GF-D8 (cell line): ENCODE measurements at places on chromosomes 3 and 15.
A peak's percentile ranks its signal among the peaks of the same experiment; 100 is the strongest.

- no peak for DNase-seq
These were observed 67.2 kb downstream of the MYO9A start for GRCh38 chr15:72050700-72051099.

DNA sequence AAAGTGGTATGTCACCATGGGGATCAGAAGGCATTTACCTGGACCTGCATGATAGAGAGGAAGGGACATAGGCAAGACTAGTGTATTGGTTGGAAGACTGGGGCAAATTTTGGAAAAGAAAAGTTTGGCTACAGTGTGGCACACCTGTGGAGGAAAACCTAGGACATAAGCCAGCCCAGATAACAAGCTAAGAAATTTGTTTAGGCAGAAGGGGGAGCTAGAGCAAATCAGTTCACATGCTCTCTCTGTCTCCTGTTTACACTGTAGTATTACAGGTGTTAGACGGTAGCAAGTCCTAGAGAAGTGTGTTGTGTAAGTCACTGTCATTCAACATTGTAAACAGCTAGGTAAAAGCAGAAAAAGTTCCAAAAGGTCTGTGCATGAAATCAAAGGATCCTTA is 11.9 kb upstream of the ALDH1A2 start:
- DNase-seq: no peak

- no peak for DNase-seq
These were observed 22.6 kb upstream of the SLC7A14 start for GRCh38 chr3:170608475-170608874.

GRCh38 chr3:40152482-40153133 is 156.9 kb upstream of the EIF1B start:
- DNase-seq: no peak

- DNase-seq: no peak
These were observed 65.3 kb downstream of the MOBP start for GRCh38 chr3:39532777-39533176.

GRCh38 chr15:23686466-23687142 is 501 bp downstream of the NDN start:
- no peak for DNase-seq

DNA sequence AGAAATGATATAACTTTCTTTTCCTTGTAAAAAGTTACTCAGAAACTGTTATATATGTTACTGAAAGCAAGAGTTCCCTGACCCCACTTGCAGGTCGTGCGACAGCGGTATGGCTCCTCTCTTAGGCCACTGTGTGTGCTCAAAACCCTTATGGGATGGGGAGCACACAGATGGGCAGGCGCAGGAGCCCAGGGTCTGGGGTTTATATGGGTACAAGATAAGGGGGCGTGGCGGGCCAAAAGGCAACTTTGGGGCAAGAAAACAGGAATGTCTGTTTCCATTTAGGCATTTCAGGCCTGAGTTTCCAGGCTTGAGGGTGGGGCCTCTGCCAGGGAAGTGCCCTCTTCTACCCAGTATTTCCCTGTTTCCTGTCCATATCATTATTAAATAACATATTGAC is 736.5 kb downstream of the VGLL3 start:
- no peak for DNase-seq

GRCh38 chr15:36924034-36924433 is 176.3 kb downstream of the MEIS2 start:
- no peak for DNase-seq

DNA sequence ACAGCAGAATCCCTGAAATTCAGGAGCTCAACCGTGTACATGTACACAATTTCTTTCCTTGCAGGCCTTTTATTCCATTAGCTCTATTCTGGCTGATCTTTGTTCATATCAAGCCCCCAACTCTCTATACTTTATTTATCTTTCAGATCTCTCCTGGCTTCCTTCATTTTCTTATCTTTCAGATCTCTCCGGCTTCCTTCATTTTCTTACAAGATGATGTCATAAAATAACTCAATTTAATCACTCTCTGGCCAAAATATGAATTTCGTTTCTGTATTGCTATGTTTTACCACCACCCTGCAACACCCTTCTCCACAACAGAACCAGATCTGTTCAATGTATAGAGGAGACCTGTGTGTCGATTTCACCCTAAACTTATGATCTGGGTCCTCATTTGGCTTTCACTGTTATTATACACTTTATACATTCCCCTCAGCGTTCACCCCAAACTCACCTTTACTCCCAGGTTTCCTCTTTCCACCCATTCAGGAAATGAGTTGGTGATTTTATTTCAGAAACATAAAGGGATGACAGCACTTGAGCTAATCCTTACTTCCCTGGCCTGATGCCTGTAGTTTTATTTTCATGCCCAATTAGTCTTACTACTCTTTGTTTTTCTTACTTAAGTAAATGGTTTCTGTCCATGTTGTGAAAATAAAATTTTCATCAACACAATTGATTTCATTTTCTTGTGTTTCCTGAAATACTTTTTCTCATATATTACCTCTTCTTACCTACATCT is 195.5 kb downstream of the BCHE start:
- DNase-seq: no peak

- DNase-seq: no peak
These were observed 325.4 kb upstream of the AGTR1 start for GRCh38 chr3:148372206-148372875.

GRCh38 chr3:113695786-113696645 is at the start of gene USF3:
Gene USF3 (minus strand): TSS chr3:113696642. CDS start chr3:113674878, 21,764 bp downstream.
- peak; percentile 34 for DNase-seq

GRCh38 chr3:186241910-186242821 is 119.9 kb downstream of the DGKG start:
- peak; percentile 73 for DNase-seq

GRCh38 chr3:181974198-181974597 is 262.5 kb downstream of the SOX2 start:
- DNase-seq: no peak

- DNase-seq: peak; percentile 88
These were observed 1.5 kb upstream of the PPM1M start for GRCh38 chr3:52243791-52244628.

DNA sequence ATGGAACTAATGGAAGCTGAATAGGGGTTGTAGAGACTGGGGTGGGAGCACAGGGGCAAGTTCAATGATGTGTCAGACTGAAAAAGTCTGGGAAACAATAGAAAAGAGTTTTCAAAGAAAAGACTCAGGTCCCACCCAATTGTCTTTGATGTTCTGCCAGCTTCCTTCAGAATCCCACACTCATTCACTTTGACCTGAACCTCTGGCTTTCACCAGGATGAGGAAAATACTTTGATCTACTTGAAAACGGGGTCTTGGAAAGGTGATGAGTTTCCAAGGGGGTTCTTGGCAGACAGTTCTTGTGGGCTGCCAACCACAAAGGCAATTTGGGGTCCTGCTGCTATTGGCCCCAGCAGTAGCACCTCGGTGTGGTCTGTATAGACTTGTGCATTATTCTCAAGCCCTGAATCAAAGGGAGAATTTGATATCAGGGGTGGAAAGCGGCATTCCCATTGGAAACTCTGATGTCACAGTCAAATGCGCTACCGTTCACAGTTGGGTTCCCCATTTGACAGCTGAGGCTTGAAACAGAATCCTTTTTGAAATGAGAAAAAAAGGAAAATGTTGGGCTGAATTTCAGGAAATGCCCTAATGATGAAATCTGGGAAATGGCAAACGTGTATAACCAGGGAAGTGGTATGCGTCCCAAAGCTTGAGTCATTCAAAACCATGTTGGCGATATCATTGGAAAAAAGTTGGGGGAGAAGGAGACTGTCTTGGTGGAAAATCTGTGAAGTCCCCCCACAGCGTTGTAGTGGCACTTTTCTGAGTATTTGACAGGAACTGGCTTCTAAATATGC is 229.2 kb upstream of the LRTM1 start:
- DNase-seq: no peak

GRCh38 chr3:71585887-71586809 is 2.6 kb upstream of the FOXP1 start:
- peak; percentile 38 for DNase-seq

DNA sequence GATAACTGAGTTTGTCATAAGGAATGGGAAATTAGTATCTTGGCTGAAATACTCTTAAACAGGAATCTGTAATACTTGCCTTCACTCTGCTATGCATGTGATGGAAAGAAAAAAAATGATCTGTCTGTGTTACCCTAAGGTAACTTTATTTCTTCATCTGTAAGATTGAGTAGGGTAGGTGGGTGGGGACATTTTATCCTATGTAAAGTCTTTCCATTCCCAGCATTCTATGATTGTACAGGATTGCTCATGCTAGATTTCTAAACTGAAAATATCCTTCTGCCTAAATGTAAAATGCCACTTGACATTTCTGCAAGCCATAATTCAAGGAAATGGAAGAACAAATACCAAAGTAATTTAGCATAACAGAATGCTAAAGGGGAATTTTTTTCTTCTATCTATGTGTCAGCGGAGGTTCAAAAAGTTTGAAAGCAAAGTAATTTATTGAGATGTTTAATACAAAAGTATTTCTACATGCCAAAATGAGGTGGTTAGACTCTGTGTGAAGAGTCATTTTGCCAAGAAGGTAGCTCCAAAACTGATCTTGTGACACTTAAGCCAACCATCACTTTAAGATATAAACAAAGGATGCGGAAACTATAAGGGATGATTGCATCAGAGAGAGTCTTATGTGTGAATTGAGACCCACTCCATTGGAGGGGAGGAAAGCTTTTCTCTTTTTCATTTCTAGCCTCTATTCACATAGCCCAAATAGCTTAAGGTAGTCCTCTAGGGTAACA is 46.6 kb upstream of the SERPINI2 start:
- DNase-seq: peak; percentile 51

- no peak for DNase-seq
These were observed 7.6 kb upstream of the NR2E3 start for GRCh38 chr15:71802770-71803169.

DNA sequence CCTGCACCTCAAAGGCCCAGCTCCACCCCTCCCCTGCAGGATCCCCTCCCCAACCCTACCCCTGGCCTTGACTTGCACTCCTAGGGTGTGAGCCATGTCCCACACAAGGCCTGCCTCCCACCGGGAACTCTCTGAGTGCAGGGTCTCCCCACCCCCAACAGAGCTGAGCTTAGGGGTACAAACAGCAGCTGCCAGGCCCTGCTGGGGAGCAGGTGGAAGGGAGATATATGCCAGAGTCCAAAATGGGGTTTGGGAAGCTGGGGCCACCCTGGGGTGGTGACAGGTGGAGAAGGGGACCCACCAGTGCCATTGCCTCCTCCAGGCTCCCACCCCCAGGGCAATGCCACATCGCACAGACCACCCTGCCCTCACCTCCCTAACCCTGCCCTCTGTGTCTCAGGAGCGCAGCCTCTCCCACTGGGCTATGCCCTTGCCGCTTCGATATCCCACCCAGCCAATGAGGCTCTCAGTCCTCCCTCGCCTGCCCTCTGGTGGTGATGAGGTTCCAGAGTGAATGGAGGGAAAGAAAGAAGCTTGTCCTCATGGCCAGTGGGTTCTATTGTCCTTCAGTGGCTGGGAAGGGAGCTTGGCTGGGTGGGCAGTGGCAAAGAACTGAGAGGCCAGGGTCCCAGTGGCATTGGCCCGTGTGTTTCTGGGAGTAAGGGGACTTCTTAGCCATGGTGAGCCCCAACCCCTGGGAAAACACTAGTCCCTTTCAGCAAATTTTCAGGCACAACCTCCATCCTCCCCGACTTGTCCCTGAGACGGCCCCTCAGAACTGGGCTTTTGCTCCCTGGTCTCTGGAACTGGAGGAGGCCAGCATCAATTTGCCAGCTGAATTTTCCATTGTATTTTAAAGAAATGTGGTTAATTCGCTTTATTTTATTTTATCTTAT is 46.8 kb downstream of the CYP11A1 start:
- no peak for DNase-seq

DNA sequence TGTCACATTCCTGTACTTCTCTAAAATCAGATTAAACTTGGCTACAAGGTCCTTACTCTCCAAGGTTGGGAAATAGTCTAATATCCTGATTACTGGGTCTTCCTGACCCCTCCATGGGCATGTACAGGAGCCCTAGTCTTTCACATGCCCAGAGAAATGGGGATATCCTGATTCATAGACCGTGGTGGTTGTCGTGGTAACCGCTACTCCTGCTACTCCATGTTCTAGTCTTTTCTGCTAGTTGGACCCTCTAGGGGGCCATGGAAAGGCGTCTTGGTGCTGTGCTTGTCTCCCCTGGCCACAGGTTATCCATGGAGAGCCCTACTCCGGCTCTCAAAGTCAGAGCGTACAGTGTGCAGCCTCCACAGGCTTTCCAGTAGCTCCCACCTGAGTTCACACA is 13.1 kb upstream of the ZBTB38 start:
- DNase-seq: no peak
